ENCODE measurements at places on chromosomes 16 and 17. TPM values are rescaled to one million over a fixed set of nuclear protein-coding genes. Genes with fewer than 3 reads are reported as not detected.

DNA sequence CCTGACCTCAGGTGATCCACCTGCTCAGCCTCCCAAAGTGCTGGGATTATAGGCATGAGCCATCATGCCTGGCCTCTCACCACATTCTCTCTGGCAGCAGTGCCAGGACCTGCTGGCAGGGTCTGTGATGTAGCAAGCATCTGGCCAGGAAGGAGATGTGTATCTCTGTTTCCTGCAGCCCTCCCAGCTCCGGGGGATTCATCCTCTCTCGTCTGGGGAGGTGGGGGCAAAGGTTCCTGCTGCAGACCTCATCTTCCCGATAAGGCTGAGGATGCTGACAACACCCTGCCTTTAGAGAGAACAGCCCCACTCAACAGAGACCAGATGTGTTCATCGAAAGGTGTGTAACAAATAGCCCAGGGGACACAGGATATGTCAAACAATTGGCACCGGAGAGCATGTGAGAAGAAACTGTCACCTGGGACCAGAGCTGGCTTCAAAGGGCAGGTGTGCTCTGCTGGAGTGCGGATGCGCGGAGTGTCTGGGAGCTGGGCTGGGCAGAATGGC lies 54.8 kb upstream of the SEC14L1 start:
- no peak for DNase-seq
- no peak overlapping the region for H3K27ac ChIP-seq
- H3K36me3 ChIP-seq = no peaks in the 10 kb centered on the region
- H3K27me3 ChIP-seq = no peaks in the 10 kb centered on the region
- H3K4me3 ChIP-seq = no peak overlapping the region

GRCh38 chr17:39951924-39952679 lies 10.7 kb upstream of the GSDMA start:
- no peaks in the 10 kb centered on the region for H3K36me3 ChIP-seq
- H3K27me3 ChIP-seq = no peaks in the 10 kb centered on the region
- no peak overlapping the region for H3K27ac ChIP-seq

- H3K4me3 ChIP-seq = no peak overlapping the region
- peak; percentile 34 for DNase-seq
These were observed 5.2 kb downstream of the ARSG start for GRCh38 chr17:68296217-68297191.

GRCh38 chr16:75590920-75591843 lies 25.0 kb downstream of the GABARAPL2 start:
- H3K4me1 ChIP-seq = no peaks in the 10 kb centered on the region
- H3K4me3 ChIP-seq = no peak overlapping the region
- H3K27me3 ChIP-seq = no peaks in the 10 kb centered on the region
- DNase-seq = no peak

Gene SLFN14
- not detected for total RNA-seq

GRCh38 chr17:376936-377863 lies 24.6 kb upstream of the RPH3AL start:
- H3K4me1 ChIP-seq = peaks cover 50% of the 10 kb centered on the region
- DNase-seq = peak; percentile 93
- peak overlapping the region; percentile 16 for H3K27ac ChIP-seq

DNA sequence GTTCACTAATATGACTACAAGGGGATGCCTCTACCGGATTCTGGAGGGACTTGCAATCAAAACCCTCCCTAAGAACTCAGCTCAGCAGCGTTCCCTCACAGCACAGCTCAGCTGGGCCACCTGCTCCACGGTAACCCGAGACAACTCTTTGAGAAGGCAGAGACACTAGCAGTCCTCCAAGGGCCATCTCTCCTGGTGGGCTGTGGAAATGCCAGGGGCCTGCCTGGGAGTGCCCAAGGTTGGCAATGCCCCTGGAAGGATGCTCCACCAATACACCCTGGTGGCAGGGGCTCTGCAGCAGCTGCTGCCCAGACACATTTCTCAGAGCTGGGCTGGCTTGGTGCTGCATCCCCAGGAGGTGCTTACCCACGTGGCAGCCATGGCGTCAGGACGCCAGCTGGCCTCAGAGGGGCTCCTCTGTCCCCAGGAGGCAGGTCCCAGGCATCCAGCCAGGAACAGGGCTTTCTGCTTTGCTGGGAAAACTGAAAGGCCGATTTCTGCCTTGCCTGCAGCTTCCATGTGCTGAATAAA lies 16.5 kb downstream of the CDIP1 start:
- H3K27me3 ChIP-seq = no peaks in the 10 kb centered on the region
- no peak overlapping the region for H3K27ac ChIP-seq

GRCh38 chr16:20844588-20844987 lies 38.3 kb downstream of the REXO5 start:
- DNase-seq = no peak
- H3K27ac ChIP-seq = no peak overlapping the region
- no peaks in the 10 kb centered on the region for H3K27me3 ChIP-seq

- H3K27me3 ChIP-seq = no peaks in the 10 kb centered on the region
- H3K27ac ChIP-seq = peak overlapping the region; percentile 78
- H3K36me3 ChIP-seq = no peaks in the 10 kb centered on the region
- peak; percentile 83 for DNase-seq
These were observed 182.3 kb downstream of the SHISA9 start for GRCh38 chr16:13083681-13084080.

All from body of pancreas (tissue), 4 donors.